ENCODE measurements at places on chromosomes 6 and 20.

DNA sequence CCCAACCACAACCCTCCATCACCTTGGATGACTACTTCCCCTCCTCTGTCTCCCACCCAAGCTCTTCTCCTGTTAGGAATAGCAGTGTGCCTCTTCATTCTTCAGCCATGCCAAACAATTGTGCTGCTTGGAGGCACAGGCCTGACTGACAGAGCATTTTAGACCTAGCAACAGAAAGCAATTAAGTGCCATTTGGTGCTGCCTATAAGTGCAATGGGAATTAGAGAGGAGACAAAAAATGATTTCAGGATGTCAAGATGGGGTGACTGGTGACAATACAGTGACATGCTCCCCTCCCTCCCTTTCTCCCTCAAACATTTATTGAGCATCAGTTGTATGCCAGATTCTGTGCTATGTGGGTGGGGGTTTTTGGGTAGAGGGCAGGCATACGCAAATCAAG is 322.6 kb upstream of the MOCS1 start:
- no peak for DNase-seq

GRCh38 chr20:44959082-44959637 is 1.0 kb downstream of the TOMM34 start:
- DNase-seq: no peak

DNA sequence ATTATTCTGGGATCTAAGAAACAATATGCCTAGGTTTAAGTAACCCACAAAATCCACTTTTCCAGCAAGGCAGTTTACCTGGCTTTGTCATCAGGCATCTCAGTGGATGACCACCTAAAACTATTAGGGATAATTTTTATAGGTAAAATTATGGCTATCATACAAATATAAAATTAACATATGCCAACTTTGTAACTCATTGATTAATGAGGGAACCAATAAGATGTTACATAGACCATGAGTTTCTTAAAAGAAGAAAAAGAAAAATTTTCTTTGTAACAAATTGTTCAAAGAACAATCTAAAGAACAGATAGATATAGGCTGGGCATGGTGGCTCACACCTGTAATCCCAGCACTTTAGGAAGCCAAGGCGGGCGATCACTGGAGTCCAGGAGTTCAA is 49.7 kb upstream of the FILIP1 start:
- no peak for DNase-seq

GRCh38 chr6:37048851-37049757 is 43.6 kb downstream of the FGD2 start:
- no peak for DNase-seq

DNA sequence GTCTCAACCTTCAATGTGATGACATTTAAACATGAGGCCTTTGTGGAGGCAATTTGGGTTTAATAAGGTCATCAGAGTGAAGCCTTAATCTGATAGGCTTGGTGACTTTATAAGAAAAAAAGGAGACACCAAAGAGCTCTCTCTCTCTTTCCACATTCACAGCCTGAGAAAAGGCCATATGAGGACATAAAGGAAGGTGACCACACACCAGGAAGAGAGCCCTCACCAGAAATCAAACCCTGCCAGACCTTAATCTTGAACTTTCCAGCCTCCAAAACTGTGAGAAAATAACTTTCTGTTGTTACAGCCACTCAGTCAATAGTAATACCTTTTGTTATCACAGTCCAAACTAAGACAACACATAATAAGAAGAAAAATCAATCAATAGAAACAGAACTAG is 47.7 kb downstream of the COL12A1 start:
- no peak for DNase-seq

DNA sequence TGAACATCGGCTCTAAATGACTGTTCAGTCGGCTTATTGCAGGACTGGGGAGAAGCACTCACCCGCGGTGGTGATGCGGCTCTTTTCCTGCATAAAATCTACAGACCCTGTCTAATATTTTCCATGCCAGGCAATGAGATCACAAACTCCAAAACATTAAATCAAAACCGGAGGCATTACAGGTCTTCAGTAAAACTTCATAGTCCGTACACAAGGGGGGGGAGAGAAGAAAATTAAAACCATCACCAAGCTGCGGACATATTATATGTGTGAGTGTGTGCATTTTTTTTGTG is 6.3 kb upstream of the PAX1 start:
- DNase-seq: no peak

- no peak for DNase-seq
Observed at GRCh38 chr6:105015482-105015881, 58.6 kb downstream of the LIN28B start.

DNA sequence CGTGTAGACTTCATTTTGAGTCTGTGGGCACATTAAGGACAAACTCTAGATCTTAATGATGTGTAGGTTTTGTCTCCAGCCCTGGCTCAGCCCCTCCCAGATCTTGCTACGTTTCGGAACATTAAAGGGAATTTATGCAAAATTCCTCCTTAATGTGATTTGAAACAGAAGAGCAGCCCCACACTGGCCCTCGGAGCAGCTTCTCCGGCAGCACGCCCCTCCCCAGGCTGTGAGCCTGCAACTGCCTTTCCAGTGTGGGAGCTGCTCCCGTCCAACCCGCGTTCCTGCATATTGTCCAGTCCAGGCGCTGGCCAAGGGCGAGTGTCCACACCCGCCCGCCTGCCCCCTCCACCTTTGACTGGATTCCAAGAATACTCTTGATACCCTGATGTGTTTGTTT is 257.2 kb downstream of the TAF4 start:
- no peak for DNase-seq

GRCh38 chr20:13458860-13459451 is 179.8 kb downstream of the TASP1 start:
- no peak for DNase-seq

DNA sequence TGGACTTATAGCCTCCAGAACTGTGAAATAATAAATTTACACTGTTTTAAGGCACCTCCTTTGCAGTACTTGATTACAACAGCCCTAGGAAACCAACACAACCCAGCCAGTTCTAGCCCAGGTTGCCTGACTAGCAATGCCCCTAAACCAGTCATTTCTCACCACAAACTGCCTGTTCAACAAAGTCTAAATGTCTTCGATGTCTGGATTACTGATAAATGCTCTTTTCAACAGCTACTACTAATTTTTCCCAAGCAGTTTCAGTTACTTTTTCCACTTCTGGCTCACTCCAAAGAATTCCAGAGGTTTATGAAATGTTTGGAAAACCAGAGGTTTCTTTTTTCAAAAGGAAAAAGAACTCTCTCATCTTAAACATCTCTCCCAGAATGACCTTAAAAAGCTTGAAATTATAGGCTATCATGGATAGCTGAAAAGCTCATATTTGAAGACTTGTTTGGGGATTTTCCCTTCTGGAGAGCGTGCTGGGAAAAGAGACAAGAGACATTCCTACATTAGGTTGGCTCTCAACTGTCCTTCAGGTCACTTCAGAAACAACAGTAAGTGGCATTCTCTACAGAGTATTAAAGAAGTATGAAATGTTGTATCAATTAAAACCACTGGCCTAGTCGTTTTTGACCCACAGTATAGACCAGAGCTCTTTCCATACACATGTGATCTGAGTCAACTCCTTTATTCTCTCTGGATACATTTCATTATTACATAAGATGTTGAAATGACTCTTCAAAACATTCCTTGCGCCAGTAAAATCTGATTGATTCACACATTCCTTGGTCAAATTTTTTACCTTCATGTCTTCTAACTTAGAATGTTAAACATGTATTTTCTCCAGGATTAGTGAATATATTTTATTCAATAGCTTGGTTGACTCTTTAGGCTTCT is 265.9 kb downstream of the COL12A1 start:
- no peak for DNase-seq

GRCh38 chr6:134519465-134519864 is 201.6 kb upstream of the SGK1 start:
- no peak for DNase-seq

DNA sequence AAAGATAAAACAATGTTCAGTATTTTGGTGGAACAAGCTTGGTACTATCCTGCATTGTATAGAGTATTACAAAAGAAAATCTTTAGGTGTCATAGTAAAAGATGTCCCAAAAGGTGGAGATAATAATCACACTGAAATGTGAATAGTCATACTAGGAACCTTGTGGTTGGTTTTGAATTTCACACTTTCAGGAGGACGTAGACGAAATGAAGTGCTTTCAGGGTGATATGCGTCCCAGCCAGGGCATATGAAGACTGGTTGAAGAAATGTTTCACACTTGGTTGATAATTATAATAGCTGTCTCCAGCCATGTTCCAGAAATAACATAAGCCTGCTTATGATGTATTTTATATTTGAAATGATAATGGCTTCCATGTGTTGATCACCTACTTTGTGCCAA is 60.4 kb downstream of the SCAND1 start:
- no peak for DNase-seq

DNA sequence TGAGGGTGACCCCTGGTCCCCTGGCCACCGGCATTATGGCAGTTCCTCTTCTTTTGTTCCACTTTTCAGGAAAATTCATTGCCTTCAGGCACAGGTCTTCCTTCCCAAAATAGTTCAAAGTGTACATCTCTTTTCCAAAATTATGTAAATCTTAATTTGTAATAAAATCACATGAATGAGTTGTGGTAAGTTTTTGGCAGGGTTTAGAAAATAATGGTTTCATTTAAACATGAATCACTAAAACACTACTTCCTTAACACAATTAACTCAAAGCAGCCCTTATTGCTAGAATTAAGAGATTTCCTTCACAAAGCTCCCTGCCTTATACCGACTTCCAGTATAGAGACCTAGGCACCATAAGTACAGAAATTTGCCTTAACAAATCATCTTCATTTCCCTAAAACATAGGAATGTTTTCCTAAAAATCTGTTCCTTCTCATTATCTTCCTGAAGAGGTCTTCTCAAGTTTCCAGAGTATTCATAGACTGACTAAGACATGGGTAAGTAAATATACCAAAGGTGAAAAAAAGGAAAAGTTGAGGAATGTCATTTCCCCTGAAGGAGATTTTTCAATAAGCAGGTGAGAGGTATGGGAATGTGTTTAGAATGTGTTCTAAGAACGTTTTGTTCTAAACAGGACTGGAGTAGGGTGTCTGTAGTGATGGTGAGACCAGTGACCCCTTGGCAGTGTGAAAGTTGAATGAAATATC is 148.2 kb upstream of the CITED2 start:
- no peak for DNase-seq

DNA sequence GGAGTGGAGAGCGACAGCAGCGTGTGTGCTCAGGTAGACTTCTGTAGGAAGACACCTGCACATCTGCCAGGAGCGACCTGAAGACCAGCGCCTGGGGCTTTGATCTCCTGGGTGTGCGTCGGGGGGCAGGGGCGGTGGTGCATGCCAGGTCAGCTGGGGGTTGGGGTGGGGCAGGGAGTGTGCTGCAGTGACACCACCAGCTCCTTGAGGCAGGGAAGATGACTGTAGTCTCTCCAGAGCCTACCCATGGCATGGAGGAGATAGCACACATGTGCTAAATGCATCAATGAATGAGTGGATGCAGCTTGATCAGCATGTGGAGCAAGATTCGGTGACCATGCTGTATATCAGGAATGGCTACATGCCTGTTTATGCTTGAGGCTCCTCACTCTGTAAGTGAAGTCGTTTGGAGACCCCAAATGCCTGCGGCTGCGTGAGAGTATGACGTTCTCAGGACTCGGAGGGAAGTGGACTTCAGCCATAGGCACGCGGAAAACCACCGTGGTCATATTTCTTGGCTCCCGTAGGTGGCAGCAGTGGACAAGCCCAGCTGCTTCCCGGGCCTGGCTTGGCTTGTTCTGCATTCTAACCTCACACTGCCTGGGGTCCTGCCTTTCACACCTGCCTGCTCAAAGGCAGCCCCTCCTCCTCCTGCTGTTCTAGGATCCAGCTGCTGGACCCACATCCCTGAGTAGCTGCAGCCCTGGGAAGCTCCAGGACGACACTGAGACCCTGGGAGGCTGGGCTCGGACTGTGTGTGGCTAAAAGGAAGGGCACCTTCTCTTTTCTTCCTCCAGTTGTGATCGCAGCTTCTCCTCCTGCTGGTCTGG is 39.4 kb upstream of the KCNK16 start:
- DNase-seq: no peak

- no peak for DNase-seq
Observed at GRCh38 chr6:38687043-38687353, 15.9 kb downstream of the GLO1 start.

- DNase-seq: no peak
Observed at GRCh38 chr20:2986466-2986865, 57.0 kb upstream of the GNRH2 start.

DNA sequence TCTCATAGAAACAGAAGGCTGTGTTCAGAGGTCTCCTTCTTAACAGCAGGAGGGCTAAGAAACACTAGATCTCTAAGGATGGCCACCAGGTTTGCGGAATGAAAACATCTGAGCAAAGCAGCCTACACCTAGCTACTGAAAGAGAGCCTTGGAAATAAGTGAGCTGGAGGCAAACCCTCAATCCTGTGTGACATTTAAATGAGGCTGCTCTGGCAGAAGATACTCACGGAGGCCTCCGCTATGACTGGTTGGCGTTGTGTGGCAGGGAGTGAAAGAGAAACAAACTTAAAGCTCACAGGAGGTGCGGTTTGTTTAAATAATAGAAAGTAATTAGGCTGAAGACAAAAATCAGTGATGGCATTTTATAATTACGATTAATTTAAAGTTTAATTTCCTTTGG is 162.0 kb upstream of the RNF217 start:
- DNase-seq: no peak

DNA sequence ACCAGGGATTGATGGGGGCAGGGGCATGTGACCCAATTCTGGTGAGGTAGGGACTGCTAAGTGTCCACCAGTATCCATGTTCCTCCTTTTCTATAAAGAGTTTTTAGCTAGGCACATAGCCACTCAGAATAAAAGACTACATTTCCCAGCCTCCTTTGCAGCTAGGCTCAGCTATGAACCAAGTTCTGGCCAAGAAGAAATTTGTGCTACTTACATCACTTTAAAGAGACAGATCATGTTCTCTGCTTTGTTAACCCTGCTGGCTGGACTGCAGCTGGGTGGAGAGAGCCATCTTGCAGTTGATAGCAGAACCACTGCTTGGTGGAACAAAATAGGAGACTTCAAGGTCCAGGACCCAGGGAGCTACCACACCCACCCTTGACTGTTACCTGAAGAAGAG is 5.3 kb upstream of the CCM2L start:
- DNase-seq: no peak

DNA sequence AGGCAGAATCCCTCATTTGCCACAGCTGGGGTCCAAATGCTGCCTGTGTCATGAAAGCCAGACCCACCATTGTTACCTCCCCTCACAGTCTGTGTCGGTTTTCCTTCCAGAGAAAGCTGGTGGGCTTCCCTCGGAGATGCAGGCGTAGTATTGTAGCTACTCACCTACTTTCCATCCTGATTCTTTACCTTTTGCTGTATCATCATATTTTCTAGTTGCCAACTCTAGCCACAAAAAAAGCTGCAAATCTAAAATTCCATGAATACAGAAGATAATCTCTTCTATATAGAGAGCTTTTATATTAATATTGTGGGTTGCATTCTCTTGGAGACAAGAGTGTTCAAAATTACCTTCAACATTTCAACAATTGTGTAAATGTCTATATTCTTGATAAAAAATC is 98.0 kb upstream of the LAMP5 start:
- DNase-seq: no peak

- DNase-seq: no peak
Observed at GRCh38 chr6:56382416-56382940, 135.1 kb upstream of the COL21A1 start.

- DNase-seq: no peak
Observed at GRCh38 chr6:106574741-106575458, 54.4 kb downstream of the RTN4IP1 start.
